ENCODE measurements at places on chromosomes 13 and 19. TPM values are rescaled to one million over a fixed set of nuclear protein-coding genes. Genes with fewer than 3 reads are reported as not detected.

DNA sequence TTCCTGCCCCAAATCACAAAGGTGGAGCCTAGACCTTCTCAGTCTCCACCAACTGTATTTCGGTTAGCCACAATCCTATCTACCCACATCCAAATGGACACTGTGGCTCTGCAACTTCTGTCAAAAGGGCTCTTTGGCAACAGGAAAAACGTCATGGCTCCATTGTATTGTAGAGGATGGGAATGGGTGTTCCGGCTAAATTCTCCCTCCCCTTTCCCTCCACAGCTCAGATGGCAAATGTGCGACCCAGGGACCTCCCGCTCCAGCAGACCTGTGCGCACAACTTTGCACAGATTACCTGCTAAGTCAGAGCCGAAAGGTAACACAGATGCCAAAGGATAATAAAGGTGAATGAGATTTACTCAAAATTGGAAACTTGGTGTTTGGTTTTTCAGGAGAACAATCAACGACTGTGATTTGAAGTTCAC lies 968 bp upstream of the KL start:
- peak; percentile 47 for DNase-seq

GRCh38 chr19:13206587-13206986 lies 56.4 kb downstream of the IER2 start:
- DNase-seq: peak; percentile 36

DNA sequence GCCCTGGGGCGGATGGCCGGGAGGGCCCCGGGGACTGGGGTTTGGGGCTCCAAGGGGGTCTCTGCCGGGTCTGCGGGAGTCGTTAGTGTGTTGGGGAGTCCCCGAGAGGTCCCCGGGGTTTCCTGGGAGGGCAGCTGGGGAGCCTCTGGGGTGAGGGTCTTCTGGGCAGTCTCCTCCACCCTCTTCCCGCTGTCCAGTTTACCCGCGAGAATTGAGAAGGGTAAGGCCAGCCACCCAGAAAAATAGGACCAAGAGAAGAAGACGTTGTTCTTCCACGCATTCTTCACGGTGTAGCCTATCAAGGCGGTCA lies 1.0 kb upstream of the ETFB start:
- no peak for DNase-seq

DNA sequence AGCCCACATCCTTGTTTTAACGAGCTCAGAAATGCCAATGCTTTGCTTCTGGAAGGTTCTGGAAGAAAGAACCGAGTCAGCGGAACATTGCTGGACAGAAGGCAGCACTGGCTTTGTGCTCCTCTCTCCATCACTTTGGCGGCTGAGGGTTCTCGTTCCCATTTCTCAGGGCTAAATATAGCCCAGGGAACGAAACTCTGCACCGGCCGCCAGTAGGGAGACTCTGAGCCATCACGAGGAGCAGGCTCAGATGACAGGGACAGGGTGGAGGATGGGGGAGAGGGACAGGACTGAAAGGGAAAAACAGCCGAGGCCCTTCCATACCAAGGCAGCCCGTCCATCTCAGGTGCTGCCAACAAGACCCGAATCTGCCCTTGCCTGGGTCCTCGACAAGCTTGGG lies 166.4 kb downstream of the CACNA1A start:
- DNase-seq: no peak

The ITGBL1 gene
- not detected for total RNA-seq

Data from H7 (cell line).